Naive thymus-derived CD8-positive, alpha-beta T cell (primary cell): ENCODE measurements at places on chromosomes 7 and 10. TPM values are rescaled to one million over a fixed set of nuclear protein-coding genes. Genes with fewer than 3 reads are reported as not detected.

- DNase-seq = no peak
- no peaks in the 10 kb centered on the region for H3K36me3 ChIP-seq
- no peak overlapping the region for H3K27ac ChIP-seq
- peaks cover 21% of the 10 kb centered on the region for H3K4me1 ChIP-seq
These were observed 327.5 kb upstream of the PHF14 start for GRCh38 chr7:10646194-10646593.

- no peak overlapping the region for H3K27ac ChIP-seq
- H3K4me3 ChIP-seq = no peak overlapping the region
- H3K36me3 ChIP-seq = no peaks in the 10 kb centered on the region
- H3K27me3 ChIP-seq = peaks cover 32% of the 10 kb centered on the region
These were observed 3.4 kb downstream of the SCIN start for GRCh38 chr7:12573885-12574284.

GRCh38 chr10:132439025-132439388 lies 42.0 kb downstream of the PWWP2B start:
- no peak overlapping the region for H3K27ac ChIP-seq
- no peak for DNase-seq
- H3K4me3 ChIP-seq = no peak overlapping the region
- peaks cover 22% of the 10 kb centered on the region for H3K4me1 ChIP-seq
- no peaks in the 10 kb centered on the region for H3K36me3 ChIP-seq

DNA sequence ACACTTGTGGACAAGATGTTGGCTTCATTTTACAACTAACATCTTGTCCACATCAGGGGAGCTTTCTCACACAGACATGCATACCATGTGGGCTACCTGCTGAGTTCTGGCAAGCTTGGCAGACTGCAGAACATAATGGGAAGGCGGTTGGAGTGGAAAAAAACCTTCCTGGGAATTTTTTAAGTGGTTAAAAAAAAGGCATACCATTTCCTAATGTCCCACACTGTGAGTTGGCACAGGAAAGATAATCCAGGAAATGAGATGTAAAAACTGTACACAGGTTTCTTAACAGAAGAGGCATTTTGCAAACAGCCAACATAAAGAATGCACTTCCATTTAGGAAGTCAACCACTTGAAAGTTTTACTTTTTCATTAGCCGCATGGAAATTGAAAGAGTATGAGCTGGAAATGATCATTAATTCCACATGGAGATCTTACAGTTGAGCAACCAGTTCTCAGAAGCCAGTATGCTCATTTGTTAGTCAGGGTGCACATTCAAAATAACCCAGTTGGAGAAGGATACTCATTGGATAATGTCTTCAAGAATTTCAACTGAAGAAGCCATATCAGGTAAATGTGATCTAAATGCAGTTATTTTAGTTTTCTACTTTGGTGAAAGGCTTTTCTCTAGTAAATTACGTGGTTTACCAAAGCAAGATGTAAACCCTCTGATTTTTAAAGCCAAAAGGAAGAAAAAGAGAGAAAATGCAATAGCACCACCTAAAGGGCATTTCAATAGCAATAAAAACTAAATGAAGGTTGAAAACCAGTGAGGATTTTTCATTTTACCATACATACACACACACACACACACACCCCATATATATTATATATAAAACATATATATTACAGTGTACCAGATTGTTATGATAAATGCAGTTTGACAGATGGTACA lies 194.0 kb downstream of the TAX1BP1 start:
- no peak overlapping the region for H3K27ac ChIP-seq
- no peak overlapping the region for H3K4me3 ChIP-seq
- H3K36me3 ChIP-seq = no peaks in the 10 kb centered on the region
- no peaks in the 10 kb centered on the region for H3K4me1 ChIP-seq
- DNase-seq = no peak

DNA sequence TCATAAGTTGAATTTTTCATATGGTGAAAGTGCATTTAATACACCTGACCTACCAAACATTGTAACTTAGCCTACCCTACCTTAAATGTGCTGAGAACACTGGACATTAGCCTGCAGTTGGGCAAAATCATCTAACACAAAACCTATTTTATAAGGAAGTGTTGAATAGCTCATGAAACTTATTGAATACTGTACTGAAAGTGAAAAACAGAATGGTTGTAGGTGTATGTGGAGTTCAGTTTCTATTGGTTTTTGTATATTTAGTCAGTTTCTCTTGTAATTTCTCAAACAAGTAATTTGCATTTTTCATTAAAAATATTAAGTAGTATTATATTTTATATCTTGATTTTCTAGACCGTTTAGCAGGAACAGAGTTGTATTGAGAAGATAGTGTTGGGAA lies 15.3 kb downstream of the CCDC7 start:
- peaks cover 43% of the 10 kb centered on the region for H3K4me1 ChIP-seq
- no peak overlapping the region for H3K4me3 ChIP-seq
- peaks cover 20% of the 10 kb centered on the region for H3K36me3 ChIP-seq
- DNase-seq = no peak
- H3K27me3 ChIP-seq = no peaks in the 10 kb centered on the region

GRCh38 chr7:30154111-30154587 lies 19.4 kb downstream of the MTURN start:
- H3K36me3 ChIP-seq = no peaks in the 10 kb centered on the region
- no peak for DNase-seq
- no peaks in the 10 kb centered on the region for H3K27me3 ChIP-seq
- H3K4me1 ChIP-seq = peaks cover 27% of the 10 kb centered on the region
- no peak overlapping the region for H3K27ac ChIP-seq
- H3K4me3 ChIP-seq = no peak overlapping the region

- no peak overlapping the region for H3K27ac ChIP-seq
- no peaks in the 10 kb centered on the region for H3K27me3 ChIP-seq
- H3K4me3 ChIP-seq = no peak overlapping the region
- peaks cover 34% of the 10 kb centered on the region for H3K4me1 ChIP-seq
- no peak for DNase-seq
These were observed 70.5 kb downstream of the SHH start for GRCh38 chr7:155741805-155742204.

DNA sequence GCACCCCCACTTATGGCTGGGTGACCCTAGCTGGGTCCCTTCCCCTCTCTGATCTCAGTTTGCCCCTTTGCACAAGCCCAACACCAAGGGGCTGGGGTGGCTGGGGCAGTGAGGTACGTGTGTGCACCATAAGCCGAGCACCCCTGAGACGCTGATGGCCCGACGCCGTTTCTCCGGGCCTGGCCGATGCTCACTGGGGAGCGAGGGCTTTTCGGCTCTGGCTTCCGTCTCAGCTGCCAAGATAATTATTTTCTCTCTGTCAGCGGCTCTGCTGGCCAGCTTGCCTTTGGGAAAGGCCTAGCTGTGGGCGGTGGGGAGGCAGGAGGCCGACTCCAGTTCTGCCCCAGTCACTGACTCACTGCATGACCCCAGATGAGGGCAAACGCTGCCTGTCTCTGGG lies 91.0 kb downstream of the ZMIZ1 start:
- H3K4me3 ChIP-seq = no peak overlapping the region
- no peaks in the 10 kb centered on the region for H3K27me3 ChIP-seq
- H3K27ac ChIP-seq = no peak overlapping the region

DNA sequence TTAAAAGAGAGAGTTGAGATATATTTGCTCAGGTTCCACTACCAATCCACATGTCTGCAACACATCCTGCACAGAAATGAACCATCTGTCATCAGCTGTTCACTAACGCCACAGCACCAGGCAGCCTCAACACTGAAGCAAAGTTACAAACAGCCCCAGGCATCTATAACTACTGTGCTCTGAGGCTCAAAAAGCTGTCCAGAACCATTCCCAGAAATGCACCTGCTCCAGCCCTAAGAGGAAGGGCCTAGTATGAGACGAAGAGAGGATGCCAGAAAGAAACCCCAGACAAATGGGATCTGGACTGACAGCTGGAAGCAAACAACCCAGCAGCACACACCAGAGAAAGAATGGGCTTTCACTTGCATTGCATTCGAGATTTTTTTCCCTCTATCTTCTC lies 159.3 kb downstream of the ELMO1 start:
- H3K36me3 ChIP-seq = no peaks in the 10 kb centered on the region
- no peak for DNase-seq
- H3K27ac ChIP-seq = peak overlapping the region; percentile 73
- no peak overlapping the region for H3K4me3 ChIP-seq

The SP8 gene
- not detected for total RNA-seq

The KAZALD1 gene
- total RNA-seq = not detected

The CYP2C18 gene
- not detected for total RNA-seq

The PPP1R17 gene
- total RNA-seq = not detected

The NPTX2 gene
- not detected for total RNA-seq

The LIPN gene
- not detected for total RNA-seq

The CLEC5A gene
- total RNA-seq = 0.31 TPM
